ENCODE measurements at places on chromosomes 13 and 19.

DNA sequence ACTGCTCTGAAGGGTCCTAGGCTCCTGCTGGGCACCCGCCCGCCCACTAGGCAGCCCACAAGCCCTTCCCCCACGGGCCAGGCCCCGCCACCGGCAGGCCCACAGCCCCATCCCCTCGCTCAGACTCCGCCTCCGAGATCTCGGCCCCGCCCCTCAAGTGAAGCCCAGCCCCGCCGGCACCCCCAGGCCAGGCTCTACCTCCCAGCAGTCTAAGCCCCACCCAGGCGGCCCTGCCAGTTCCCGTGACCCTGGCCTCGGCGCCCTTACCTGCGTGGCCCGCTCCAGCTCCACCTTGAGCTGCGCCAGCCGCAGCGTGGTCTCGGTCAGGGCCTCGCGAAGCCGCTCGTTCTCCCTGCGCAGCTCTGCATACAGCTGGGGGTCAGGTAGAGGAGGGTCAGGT is 16.3 kb downstream of the EPS8L1 start:
- DNase-seq, result no peak

- no peak for DNase-seq
These were observed 12.9 kb downstream of the CCDC70 start for GRCh38 chr13:51874651-51875050.

- no peak for DNase-seq
These were observed 45.1 kb upstream of the TPM4 start for GRCh38 chr19:16030964-16031871.

- DNase-seq, result no peak
These were observed 67.9 kb downstream of the EFNB2 start for GRCh38 chr13:106467427-106468122.

DNA sequence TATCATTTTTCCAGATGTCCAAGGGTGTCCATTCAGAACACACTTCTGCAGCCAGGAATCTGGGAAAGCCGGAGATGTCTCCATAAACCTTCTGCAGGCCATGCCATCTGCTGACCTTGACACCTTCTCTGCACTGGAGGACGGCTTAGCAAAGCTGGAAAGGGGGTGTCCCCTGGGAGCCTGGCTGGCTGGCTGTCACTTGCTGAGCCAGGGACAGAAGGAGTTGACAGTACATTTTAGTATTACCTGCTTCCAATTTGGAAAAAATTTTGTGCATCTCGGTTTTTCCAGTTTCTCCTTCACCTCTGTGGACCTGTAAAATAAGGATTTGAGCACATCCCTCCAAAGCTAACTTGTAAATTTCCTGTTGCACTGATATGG is 8.1 kb upstream of the CHST8 start:
- DNase-seq, result no peak

DNA sequence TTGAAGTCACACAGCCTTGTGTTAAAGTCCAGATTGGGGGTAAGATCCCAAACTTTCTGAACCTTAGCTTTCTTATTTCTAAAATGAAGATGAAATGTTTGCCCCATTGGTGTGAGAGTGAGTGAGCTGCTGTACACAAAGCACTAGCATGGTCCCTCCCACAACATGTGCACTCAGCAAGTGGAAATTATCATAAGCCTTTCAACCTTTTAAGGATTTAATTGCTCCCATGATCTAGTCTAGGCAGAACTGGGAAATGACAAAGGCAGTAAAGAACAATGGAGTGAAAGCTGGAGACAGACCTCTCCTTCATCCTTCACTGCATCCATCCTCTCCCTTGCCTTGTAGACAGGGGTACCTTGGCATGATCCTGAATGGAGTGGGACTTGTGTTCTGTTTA is 76.0 kb upstream of the GPR12 start:
- DNase-seq, result no peak

GRCh38 chr13:83547043-83547442 is 335.2 kb downstream of the SLITRK1 start:
- DNase-seq, result no peak

DNA sequence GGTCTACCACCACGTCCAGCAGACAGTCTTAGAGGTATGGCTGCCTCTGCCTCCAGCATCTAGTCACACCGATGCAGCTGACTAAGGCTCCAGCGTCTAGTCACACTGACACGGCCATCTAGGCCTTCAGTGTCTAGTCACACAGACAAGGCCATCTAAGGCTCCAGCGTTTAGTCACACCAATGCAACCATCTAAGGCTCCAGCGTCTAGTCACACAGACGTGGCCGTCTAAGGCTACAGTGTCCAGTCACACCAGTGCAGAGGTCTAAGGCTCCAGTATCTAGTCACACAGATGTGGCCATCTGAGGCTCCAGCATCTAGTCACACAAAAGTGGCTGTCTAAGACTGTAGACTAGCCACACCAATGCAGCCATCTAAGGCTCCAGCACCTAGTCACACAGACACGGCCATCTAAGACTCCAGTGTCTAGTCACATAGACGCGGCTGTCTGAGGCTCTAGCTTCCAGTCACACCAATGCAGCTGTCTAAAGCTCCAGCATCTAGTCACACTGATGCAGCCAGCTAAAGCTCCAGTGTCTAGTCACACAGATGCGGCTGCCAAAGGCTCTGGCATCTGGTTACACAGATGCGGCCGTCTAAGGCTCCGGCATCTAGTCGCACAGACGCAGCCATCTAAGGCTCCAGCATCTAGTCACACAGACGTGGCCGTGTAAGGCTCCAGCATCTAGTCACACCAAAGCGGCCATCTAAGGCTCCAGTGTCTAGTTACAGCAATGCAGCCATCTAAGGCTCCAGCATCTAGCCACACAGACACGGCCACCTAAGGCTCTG is 55.1 kb downstream of the KLF2 start:
- no peak for DNase-seq

GRCh38 chr13:87820241-87820640 is 149.1 kb downstream of the SLITRK5 start:
- DNase-seq, result no peak

GRCh38 chr19:32563761-32564160 is 17.2 kb upstream of the PDCD5 start:
- DNase-seq, result no peak

DNA sequence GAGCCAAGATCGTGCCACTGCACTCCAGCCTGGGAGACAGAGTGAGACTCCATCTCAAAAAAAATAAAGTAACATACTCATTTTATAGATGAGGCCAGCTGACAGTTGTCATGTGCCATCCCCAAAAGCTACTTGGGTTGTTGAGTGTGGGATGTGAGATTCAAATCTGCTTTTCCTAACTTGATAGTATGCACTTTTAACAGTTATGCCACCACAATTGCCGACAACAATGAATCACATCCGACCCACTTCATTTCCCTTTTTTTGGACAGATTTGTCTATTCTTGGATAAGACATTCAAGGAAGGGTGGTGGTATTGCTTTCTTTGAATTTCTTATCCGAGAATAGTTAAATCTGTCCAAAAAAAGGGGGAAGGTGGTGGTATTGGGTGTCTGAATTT is 16.3 kb upstream of the DNMT1 start:
- DNase-seq, result no peak

- peak; percentile 91 for DNase-seq
These were observed at the start of gene AXL for GRCh38 chr19:41218615-41219507. AXL (plus strand) TSS chr19:41219223; CDS start chr19:41219393, 170 bp downstream.

- DNase-seq, result peak; percentile 77
These were observed 49.3 kb upstream of the GPR183 start for GRCh38 chr13:99356262-99357091.

DNA sequence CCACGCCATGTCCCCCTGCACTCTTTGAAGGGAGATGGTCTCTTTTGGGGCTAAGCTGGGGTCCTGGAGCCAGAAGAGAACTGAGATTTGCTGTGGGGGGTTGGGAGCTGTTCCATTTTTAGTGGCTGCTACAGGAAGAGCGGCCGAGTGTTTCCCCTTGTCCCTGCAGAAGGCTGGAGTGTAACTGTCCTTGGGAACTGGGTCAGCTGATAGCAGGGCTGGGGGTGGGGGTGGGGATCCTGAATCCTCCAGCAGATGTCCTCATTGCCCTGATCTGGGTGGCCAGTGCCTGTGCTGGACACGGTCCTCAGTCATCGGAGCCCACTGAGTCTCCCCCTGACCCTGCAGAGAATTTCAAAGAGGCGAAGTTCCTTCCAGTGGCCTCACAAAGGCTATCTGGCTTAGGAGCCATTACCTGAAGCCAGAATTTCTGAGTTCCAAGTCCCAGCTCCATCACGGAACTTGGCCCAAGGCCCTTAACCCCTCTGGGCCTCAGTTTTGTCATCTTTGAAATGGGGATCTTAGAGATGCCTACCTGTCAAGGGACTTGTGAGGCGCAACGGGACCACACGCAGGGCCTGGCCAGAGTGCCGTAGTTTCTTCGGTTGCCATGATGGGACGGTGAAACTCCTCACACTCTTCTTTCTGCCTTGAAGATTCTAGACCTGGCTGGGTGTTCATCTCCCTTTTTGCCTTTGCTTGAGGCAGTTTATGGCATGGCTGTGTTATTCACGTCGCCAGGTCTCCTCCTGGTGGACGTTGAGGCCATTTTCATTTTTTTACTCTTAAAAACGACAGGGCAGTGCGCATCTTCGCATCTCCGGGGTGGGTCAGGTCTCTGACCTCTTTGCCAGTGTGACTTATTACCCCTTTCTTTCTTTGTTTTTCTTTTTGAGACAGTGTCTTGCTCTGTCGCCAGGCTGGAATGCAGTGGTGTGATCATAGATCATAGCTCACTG is 51.9 kb downstream of the DNM2 start:
- peak; percentile 53 for DNase-seq

DNA sequence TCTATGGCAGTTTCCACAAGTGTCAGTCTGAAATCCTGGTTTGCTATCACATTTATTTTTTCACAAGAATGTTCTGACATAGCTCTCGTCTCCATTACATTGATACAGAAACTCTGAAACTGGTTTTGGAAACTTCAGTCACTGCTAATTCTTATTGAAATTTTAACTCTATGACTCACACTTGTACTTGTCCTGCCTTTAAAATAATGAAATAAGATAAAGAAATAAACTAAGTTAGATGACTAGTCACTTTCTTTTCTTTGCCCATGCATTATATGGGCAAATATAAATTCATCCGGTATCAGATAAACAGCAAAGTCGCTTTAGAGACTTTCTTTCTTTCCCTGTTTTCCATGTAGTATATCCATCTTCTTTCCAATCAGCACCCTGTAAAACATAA is 257.5 kb downstream of the PCDH9 start:
- DNase-seq, result no peak

DNA sequence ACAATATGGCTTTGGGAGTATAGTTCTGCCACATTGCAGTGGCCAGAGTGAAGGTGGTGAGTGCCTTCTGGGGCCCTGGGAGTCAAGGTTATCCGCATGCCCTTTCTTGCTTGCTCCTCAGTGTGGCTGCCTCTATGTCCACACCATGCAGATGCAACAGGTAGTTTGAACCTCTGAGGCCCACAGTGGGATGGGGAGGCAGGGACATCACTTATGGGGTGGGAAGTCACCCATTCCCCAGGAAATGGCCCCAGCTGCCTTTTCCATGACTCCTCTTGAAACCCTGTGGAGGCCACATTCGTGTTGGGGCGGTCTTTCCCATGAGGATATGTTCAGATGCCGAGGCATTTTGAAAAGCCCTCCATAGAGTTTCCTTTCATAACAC is 20.0 kb upstream of the ALOX5AP start:
- DNase-seq, result no peak

Measured in myocyte (in vitro differentiated cells).